ENCODE measurements at places on chromosomes 6 and 20.
A peak's percentile ranks its signal among the peaks of the same experiment; 100 is the strongest.

GRCh38 chr6:24504287-24504648 is 9.5 kb downstream of the ALDH5A1 start:
- no peak for DNase-seq

DNA sequence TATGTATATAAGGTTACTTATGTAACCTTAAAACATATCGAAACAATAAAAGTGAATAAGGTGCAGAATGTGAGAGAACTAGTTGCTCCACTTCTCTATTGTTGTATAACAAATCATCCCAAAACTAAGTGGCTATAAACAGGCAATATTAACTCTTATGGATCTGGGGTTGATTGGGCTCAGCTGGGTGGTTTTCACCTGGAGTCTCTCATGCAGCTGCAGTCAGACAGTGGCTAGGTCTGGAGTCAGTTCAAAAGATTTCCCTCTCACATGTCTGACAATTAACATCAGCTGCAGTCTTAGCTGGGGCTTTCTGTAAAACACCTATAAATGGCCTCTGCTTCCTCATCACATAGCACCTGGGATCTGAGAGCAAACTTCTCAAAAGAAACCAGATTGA is 288.4 kb upstream of the SASH1 start:
- no peak for DNase-seq

DNA sequence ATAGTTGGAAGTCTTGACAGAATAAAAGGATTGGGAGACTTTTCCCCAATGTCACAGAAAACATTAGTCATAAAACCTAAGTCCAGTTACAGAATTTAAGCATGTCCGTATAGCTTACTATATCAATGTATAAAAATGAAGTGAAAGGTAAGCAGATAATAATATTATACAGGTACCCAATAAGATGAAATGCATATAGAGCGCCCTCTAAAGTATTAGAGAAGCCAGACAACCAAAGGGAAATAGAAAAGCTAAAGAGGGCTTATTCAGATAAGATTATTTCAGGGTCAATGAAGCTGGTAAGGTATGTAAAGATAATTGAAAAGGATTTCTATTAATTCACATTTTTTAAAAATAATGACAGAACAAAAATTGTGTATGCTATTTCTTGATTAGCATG is 947.7 kb upstream of the MAP3K7 start:
- DNase-seq = no peak

GRCh38 chr6:166862287-166862977 is 93.9 kb downstream of the RNASET2 start:
- DNase-seq = peak; percentile 26

DNA sequence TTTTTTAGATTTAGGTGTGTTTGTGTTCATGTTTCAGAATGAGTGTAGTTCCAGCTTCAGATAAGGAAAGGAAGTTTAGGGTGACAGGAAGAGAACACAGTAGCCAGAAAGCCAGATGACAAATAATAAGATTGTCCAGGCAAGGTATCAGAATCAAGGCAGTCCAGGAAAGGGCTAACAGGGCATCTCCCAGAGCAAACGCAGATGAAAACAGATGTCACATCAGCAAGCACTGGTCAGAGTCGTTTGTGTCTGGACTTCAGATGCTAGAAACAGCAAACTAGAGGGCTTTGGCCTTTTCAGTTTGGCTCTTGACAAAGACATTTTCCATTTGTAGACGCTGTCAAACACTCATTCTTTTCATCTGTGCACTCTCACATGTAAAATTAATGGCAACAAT is 65.5 kb downstream of the VIP start:
- DNase-seq = no peak

- no peak for DNase-seq
These were observed 273.3 kb downstream of the ALDH8A1 start for GRCh38 chr6:134676307-134677281.

GRCh38 chr6:116745176-116745575 is 20.3 kb downstream of the FAM162B start:
- no peak for DNase-seq

DNA sequence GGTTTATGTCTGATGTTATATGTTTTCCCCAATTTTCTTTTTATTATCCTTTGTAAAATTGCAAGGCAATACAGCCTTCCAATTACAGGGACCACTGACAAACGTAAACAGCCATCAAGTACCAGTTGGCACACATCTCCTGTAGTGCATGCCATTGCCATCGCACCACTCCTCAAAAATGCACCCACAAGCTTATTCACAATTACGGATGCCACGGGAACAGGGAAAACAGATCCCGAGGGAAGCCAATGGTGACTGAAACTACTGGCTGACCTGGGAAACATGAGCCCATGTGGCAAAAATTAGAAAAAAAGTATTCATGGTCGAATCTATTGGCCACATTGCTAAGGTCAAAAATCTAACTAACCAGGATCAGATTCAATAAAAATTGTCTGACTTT is 395.2 kb downstream of the PAX1 start:
- DNase-seq = no peak

- DNase-seq = no peak
These were observed 511.4 kb upstream of the FLRT3 start for GRCh38 chr20:14848806-14849205.

- no peak for DNase-seq
These were observed 1111.3 kb downstream of the KIF16B start for GRCh38 chr20:15461938-15462337.

GRCh38 chr6:26520237-26520849 is 17.8 kb upstream of the HMGN4 start:
- peak; percentile 71 for DNase-seq

DNA sequence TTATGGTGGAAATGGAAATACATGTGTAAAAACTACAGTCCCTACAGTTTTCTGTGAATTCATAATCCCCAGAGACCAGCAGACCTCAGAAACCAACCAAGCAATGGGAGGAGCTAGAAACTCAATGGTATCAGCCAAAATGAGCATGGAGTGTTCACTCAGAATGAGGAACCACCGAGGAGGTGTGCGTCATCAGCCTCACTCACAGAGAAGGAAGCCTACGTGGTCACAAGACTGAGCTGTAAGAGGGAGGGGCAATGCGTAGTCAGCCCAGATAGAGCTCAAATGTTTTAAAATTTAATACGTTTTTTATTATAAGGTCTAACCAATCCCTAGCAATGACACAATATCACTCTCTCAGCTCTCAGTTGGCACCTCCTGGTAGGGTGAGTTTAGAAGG is 17.4 kb downstream of the MYLK4 start:
- no peak for DNase-seq

GRCh38 chr6:142045380-142046278 is 87.1 kb upstream of the GJE1 start:
- no peak for DNase-seq

- DNase-seq = no peak
These were observed 28.5 kb downstream of the TRAM2 start for GRCh38 chr6:52548353-52548713.

DNA sequence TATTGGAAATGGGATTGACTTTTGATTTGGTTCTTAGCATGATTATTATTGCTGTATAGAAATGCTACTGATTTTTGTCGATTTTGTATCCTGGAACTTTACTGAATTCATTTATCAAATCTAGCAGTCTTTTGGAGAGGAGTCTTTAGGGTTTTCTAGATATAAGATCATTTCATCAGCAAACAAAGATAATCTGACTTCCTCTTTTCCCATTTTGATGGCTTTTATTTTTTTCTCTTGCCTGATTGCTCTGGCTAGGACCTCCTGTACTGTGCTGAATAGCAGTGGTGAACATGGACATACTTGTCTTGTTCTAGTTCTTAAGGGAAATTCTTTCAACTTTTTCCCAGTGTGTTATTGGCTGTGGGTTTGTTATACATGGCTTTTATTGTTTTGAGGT is 64.6 kb downstream of the ZC2HC1B start:
- no peak for DNase-seq

DNA sequence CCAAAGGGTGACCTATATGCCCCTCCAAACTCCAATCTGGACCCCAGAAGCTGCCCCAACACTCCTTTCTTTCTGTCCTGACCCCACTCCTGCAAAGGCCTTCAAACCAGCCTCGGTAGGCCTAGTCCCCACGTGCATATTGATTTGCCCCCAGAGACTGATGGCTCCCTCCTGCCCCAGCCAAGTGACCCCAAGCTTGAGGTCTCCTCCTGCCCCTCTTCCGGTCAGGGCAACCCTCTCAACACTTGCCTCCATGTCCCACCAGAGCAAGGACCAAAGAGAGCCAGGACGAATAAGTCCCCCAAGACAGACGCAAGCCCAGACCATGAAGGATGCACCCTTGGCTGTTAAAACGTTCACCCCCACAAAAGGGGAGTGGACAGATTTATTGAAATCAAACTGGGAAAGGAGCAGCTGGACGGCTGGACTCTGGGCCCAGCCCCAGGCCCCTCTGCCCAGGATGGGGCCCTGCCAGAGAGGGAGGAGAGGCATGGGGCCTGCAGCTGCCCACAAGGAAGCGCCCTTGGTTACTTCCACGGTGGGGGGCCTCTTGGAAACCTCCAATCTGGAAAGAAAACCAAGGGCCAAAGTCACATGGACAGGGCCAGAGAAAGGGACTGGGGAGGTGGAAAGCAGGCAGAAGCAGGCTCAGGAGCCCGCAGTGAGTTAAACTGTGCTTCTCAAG is 2.4 kb upstream of the SPEF1 start:
- DNase-seq = no peak

DNA sequence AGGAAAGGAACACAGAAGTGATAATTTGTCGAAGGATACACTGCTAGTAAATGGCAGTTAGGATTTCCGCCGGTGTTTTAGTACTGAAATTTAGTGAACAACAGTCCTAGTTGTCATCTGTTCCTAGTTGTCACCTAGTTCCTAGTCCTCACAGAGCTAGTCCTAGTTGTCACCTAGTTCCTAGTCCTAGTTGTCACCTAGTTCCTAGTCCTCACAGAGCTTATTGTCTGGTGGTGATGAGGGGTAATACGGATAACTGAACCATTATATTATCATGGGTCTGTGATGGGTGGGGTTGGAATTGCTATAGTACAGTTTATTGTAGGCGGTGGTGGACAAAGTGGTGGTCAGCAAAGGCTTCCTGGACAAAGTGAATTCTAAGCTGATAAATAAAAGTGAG is 1.8 kb downstream of the SNRNP48 start:
- DNase-seq = no peak

DNA sequence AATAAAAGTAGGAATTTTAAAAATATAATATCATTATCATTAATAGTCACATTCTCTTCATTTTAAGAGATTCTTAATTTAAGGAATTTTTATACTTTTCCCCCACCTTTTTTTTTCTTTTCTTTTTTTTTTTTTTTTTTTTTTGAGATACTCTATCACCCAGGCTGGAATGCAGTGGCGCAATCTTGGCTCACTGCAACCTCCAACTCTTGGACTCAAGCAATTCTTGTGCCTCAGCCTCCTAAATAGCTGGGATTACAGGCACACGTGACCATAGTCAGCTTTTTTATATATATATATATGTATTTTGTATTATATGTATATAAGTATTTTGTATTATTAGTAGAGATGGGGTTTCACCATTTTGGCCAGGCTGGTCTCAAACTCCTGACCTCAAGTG is 457.7 kb downstream of the CDKAL1 start:
- no peak for DNase-seq

DNA sequence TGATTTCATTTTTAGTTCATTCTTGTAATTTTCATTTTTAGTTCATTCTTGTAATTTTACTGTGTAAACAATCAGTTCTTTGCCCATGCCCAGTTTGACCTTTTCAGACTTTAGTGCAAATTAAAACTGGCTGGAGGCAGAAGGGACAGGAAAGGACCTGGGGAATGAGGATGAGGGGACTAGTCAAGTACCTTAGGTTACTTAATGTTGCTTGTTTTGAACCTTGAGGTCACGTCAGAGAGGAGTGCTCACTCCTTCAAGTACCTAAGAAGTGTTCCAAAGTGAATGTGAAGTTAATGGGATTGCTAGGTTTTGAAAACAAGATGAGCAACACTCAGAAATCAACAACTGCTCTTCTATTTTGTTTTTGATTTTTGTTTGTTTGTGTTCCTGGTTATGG is 82.5 kb downstream of the FOXO3 start:
- DNase-seq = no peak

Measured in NCI-H510A treated with DMSO at 0.1 percent for 48 hours (cell line).